ENCODE measurements at places on chromosomes 7 and 10. TPM values are rescaled to one million over a fixed set of nuclear protein-coding genes. Genes with fewer than 3 reads are reported as not detected.

Gene CALCR
- total RNA-seq: 1.8 TPM

Gene PIP
- total RNA-seq: not detected

Gene ABCB1
- 22.8 TPM for total RNA-seq

Gene ANKRD16
- total RNA-seq: 16.5 TPM

Gene SPACDR
- total RNA-seq: 0.58 TPM

Gene SPAG6
- total RNA-seq: 1.2 TPM

Gene CCDC136
- total RNA-seq: 13.8 TPM

Gene LIPM
- not detected for total RNA-seq

Gene CALHM1
- not detected for total RNA-seq

Gene FBXO24
- 0.82 TPM for total RNA-seq

Gene CD36
- 133 TPM for total RNA-seq
